ENCODE measurements at places on chromosomes 11 and 22. TPM values are rescaled to one million over a fixed set of nuclear protein-coding genes. Genes with fewer than 3 reads are reported as not detected.

LRRC10B gene
- not detected for total RNA-seq

JAML gene
- 1.1 TPM for total RNA-seq

ACTN3 gene
- total RNA-seq = not detected

DNA sequence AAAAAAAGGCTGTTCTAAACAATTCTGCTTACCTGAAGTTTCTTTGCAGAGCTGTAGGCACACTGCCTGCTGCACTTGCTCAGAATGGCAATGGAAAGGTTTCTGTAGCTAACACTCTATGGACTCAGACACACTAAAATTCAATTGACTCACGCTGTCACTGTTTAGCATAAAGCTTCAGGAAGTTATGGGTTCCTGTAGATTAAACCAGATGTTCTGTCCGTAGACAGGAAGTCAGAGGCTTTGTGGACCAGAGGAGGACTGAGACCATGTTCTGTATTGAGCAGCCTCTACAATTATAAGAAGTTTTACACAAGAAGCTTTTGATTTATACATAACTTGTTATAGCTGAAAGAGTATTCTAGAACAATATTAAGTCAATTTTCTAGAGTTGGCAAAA lies 70.4 kb downstream of the GLYATL1 start:
- H3K4me1 ChIP-seq = peaks cover 23% of the 10 kb centered on the region
- H3K27me3 ChIP-seq = no peaks in the 10 kb centered on the region
- H3K27ac ChIP-seq = peak overlapping the region; percentile 14

DNA sequence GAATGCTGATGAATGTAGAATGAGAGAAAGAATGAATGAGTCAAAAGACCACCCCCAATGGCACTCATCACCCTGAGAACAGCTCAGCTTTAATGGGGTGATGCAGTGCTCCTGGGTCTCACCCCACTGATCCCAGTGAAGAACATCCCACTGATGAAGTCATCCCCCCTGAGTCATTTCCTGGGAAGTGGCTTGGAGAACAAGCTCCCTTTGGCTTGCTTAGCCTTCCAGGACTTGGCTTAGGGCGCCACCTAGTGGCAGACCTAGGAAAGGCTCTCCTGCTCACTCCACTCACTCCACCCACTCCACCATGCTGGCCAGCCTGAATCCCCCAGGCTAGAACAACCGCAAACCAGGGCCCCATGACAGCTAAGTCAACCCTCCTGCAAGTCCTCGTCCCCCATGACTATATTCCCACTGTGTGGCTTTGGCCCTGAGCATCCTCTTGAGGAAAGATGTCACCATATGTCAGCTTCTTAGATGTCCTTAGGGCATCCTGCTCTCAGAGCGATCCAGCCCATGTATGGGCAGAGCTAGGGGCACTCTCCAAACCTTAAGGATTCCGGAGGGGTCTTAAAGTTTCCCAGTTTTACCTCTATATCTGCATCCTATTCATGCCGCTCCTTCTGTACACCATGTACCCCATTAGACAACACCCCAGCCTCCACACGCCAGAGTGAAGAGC lies 17.8 kb upstream of the TMPRSS13 start:
- H3K27me3 ChIP-seq = peaks cover 2% of the 10 kb centered on the region
- H3K27ac ChIP-seq = no peak overlapping the region
- H3K4me3 ChIP-seq = no peak overlapping the region
- peak; percentile 91 for DNase-seq

- no peak overlapping the region for H3K27ac ChIP-seq
- H3K4me1 ChIP-seq = peaks cover 28% of the 10 kb centered on the region
- no peaks in the 10 kb centered on the region for H3K27me3 ChIP-seq
- no peak overlapping the region for H3K4me3 ChIP-seq
- DNase-seq = no peak
These were observed 6.2 kb upstream of the SLCO2B1 start for GRCh38 chr11:75144716-75145014.

- H3K4me3 ChIP-seq = no peak overlapping the region
- H3K27me3 ChIP-seq = no peaks in the 10 kb centered on the region
- H3K36me3 ChIP-seq = no peaks in the 10 kb centered on the region
- no peak for DNase-seq
- no peak overlapping the region for H3K27ac ChIP-seq
These were observed 50.9 kb downstream of the PARVB start for GRCh38 chr22:44075022-44075421.
